ENCODE measurements at places on chromosomes 7 and 10.
A peak's percentile ranks its signal among the peaks of the same experiment; 100 is the strongest.

- no peak for DNase-seq
These were observed 13.7 kb downstream of the SRGN start for GRCh38 chr10:69101451-69102095.

- DNase-seq: no peak
These were observed 10.0 kb downstream of the WNT2 start for GRCh38 chr7:117312593-117313580.

DNA sequence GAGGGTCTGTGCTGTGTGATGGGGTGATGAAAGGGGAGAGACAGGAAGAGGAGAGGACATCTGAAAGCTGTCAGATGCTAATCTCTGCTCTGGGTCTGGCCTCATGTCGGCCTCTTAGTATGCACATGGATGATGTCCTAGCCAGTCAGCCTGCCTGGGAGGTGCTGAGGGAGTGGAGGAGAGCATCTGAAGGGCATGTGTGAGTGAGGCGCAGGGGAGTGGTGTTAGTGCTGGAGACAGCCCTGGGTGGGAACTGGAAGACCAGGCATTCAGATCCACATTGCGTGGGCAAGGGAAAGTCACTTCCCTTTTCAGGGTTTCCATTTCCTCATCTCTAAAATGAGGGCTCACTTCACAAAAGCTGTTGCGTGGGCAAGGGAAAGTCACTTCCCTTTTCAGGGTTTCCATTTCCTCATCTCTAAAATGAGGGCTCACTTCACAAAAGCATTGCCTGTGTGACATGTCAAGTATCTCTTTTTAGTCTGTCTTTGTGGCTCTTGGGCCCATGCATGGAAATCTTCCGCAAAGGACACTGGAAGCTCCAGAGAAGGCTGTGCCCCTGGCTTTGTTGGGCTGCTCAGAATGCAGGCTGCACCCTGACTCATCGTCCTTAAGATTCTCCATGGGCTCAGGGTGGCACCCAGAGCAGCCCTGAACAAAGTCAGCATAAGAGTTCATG is 10.0 kb downstream of the SFTPD start:
- peak; percentile 64 for DNase-seq

DNA sequence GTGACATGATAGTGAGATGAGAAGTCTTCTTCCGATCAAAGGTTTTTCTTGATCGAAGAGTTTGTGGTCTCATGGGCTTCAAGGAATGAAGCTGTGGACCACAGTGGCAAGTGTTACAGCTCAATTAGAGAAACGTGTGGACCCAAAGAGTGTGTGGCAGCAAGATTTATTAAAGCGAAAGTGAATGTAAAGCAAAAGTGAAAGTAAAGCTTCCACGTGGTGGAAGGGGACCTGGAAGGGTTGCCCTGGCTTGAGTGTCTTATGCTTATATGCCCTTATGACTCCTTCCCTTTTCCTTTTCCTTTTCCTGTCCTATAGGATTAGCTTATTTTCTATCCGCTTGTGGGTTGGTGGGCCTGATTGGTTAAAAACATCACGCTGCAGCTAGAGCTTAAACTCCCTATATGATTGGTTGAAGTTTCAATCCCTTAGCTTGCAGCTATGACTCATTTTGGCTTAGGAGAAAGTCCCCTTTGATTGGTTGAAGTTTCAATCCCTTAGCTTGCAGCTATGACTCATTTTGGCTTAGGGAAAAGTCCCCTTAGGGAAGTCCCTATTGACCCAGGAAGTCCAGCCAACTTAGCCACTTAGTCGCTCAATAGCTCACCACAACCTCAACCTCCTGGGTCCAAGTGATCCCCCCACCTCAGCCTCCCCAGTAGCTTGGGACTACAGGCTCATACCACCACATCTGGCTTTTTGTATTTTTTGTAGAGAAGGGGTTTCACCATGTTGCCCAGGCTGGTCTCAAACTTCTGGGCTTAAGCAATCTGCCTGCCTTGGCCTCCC is 34.7 kb downstream of the MRPS24 start:
- DNase-seq: no peak

- DNase-seq: no peak
These were observed 72.1 kb downstream of the WNT2 start for GRCh38 chr7:117250801-117251200.

DNA sequence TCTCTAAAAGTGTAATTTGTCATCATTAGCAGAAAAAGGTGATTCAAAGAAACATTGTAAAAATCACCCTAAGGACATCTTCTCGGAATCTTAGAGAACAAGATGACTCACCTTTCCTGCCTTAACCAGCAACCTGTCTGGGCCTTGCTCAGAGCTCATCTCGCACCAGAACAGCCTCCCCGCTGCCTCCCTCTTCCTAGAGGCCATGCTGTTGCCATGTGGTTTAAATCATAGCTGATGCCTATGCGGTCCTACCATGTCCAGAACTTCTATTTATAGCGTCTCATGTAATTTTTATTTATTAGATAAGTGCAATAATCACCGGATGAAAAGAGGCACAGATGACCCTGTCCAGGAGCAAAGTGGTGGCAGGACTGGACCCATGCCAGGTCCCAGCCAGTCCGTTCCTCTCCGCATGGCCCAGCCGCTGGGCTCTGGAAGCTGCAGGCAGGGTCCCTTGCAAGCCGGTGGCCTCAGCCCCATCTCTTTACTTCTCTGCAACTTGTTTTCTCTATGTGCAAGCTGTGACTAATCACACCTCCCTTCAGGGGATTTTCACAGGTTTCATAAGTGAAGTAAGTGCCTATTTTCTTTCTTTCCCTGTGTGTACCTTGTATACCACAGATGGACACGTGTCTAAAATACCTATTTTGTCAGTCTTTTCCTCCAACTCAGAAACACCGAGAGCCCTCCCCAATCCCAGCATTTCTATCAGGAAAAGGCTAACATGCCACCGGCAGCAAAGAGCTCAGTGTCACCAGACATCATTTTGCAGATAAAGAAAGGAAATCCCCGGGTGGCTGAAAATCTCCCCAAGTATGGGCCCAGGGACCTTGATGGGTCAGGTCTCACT is 27.1 kb downstream of the KLF6 start:
- no peak for DNase-seq

GRCh38 chr7:17965603-17966002 is 25.3 kb upstream of the SNX13 start:
- DNase-seq: no peak

DNA sequence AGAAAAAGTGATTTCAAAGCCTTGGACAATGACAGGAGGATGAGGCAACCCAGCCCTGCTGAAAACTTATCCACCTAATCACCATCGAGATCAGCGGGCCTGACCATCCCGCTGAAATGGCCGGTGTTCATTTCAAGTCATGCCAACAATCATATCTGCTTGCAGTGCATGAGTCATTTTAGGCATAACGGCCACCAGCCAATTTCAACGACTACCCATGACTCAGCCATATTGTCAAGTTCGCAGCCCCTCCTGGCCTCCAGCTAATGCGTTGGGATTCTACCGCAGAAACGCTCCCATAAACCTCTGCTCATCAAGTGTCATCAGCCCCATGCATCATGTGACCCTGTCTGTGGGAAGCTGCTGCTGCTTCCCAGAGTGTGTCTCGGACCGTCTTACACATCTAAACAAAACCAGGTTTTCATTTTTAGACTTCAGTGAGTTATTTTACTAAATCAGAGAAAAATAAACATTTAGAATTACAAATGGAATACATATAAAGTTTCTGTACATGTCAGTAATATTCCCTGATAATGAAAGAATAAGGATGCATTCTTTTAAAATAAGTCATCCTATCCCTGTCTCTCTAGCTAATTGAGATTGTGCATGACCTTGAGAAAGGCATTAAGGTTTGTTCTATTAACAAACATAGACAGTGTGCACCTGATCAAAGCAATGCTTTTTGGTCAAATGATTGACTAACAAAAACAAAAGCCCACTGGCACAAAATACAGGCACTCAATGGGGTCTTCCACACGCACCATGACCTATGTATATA is 188.9 kb downstream of the ADAM12 start:
- DNase-seq: no peak

DNA sequence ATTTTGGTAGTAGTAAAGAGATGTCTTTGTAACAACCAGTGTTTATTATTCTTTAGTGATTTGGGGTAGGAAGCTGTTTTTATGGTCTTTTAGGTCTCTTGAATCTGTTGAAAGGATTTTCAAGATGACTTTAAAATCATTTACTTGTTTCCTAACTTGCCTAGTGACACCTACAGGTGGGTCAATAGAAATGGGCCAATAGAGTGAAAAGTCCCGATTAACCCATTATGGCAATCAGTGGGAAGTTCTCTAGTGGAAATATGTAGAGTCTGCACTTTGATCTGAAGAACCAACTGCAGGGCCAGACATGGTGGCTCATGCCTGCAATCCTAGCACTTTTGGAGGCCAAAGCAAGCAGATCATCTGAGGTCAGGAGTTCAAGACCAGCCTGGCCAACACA is 374.7 kb upstream of the BMPER start:
- DNase-seq: no peak

DNA sequence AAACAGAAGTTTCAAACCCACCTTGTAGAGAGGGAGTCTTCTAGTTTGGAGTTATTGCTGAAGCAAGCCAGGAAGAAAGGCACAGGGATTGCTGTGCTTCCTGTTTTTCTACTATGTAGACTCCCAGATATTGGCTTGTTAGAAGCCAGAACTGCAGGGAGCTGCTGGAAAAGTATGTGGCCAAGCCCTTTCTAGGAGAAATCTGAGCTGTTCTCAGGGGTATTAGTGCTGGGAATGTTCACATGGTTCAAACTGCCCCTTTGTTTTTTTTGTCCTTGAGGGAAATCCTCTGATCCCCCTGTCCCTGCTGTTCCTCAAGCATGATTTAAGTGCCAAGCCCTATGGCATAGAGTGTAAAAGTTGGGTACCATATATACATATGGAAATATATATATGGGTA is 184.0 kb downstream of the CCDC7 start:
- DNase-seq: no peak

- no peak for DNase-seq
These were observed 27.6 kb downstream of the CLDN12 start for GRCh38 chr7:90430614-90431460.

DNA sequence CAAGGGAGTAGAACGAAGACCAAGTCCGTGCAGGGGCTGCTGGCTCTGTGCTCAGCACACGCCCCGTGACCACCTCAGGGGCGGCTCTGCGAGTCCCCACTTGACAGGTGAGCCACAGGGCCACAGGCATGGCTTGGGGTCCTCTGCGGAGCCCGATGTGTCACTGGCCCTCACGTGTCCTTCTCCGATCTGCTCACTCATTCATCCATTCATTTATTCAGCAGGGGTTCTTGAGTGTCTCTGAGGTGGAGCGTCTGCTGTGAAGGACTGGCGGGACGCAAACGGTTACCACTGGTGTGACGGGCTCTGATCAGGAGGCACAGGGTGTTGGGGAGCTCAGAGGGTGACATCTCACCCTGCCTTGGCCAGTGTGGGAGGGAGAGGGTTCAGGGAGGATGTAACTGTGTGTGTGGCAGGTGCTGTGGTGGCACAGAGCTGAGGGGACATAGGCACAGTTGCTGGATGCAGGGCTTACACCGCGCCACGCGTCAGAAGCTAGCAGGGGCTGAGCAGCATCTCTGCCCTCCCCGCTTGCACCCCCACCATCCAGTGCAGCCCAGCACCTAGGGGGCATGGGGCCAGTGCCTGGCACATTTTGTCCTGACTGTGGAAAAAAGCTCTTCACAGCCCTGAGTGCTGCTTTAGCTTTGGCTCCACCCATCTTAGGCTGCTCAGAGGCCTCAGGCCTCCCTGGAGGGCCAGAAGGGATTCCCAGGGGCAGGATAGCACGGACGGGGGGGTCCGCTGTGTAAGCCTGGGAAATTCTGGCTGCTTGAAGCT is 116.8 kb downstream of the LHPP start:
- no peak for DNase-seq

- no peak for DNase-seq
These were observed 23.5 kb downstream of the HEPACAM2 start for GRCh38 chr7:93202594-93203250.

DNA sequence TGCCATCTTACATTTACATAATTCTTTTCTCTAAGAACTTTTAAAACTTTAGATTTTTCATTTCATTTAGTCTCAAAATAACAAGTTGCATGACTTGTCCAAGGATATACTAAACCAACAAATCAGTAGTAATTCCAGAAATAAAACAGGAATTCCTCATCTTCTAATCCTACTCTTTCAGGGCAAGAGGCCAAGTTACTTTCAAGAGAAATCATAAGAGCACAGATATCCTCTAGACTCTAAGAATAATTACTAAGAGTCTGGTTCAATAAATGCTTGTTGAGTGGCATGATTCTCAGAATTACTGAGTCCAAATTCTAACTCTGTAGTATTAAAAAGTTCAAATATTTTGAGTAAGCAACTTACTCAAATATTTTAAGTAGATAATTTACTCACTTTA is 12.9 kb downstream of the PDZD8 start:
- DNase-seq: no peak

DNA sequence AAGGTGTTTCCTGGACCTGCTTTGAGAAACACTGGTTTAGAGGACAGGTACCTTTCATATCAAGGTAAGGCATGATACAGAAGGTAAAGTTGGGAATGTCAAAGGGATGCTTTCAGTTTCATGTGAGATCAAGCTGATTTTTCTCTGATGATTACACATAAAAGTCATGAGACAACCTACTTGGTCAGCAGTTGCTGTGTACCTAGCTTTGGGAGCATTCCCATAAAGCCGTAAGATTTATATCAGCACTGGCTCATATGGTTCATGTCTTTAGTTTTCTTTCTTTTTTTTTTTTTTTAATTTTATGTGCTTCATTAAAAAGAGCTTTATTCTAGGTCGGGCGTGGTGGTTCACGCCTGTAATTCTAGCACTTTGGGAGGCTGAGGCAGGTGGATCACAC is 265.3 kb upstream of the LRGUK start:
- DNase-seq: no peak

GRCh38 chr10:78956391-78956790 is 112.4 kb upstream of the ZMIZ1 start:
- no peak for DNase-seq

GRCh38 chr7:133888061-133888930 is 238.8 kb upstream of the LRGUK start:
- no peak for DNase-seq

DNA sequence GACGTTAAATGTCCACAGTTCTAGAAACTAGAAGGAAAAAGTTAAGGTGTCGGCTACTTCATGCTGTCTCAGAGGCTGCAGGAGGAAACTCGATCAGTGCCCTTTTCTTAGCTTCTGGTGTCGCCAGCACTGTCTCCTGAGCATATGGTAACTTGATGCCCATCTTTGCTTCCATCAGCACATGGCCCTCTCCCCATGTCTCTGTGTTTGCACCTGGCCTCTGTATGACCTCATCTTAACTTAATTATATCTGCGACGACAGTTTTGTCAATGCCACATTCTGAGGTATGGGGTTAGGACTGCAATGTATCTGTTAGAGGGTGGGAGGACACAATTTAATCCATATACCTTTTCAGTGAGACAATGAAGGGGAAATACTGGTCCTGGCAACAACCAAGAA is 449.9 kb downstream of the POM121L12 start:
- DNase-seq: no peak

Measured in SIG-M5 (cell line).